ENCODE measurements at places on chromosomes 7 and 10.

GRCh38 chr10:46560952-46561351 is 4.5 kb upstream of the GPRIN2 start:
- DNase-seq = no peak

DNA sequence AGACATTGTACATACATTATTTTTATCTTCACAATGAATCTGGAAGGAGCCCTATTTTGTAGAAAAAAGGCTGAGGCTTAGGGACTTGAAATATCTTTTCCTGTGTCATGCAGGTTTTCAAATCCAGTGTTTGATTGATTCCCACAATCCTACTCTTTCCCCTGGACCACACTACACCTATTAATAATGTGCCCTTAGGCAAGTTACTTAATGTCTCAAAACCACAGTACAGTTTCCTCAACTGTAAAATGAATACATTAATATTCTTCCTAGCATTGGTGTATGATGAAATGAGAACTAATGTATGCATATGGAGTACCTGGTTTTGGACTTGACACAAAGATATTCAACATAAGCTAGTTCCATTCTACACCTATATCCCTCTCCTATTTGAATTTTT is 313.3 kb upstream of the SP8 start:
- DNase-seq = no peak

DNA sequence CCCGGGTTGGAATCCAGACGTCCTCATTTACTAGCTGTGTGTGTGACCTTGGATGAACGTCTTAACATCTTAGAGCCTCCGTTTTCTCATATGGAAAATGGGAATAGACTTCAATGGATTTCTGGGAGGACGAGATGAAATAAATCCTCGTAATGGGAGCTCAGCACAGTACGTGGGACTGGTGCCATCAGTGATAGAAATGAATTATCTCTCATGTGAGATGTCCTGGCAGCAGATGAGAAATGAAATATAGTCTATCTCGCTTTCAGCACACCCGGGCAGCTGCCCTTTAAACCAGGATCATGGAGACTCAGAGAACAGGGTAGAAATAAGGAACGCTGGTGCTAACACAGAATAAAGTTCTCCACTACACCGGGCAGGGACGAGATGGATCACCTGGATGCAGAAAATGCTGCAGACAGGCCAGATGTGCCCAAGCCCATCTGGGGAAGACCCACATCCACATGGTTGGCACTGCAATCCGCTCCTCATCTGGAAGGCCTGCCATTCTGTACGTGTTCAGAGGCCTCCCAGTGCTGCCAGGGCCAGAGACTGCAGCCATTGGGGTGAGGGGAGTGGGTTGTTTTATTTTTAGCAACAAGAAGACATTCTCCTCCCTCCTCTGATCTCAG is 11.1 kb upstream of the EMX2 start:
- no peak for DNase-seq

DNA sequence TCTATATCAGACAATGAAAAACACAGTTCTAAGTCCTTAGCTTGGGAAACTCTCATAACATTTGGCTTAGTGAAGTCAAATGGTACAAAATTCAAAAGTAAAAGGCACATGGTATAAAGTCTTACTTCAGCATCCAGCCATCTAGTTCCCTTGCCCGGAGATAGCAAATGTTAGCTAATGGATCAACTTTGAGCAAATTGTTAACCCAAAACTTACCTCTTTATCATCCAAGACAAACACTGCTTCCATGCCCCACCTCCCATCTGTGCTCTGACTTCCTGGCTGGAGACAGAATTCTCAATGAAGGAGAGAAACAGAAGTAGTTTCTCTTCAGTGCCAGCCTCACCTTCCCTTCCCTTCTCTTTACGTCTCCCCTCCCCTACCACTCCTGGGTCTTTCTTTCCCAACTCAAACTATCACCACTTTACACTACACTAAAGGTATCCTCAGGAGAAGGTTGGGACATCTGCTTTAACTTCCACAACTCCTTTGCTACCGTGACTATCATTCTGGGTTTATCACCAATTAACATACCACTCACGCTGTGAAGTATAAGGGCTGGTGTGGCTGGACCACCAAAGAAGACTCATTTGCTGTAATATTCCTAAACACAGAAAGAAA is 21.2 kb upstream of the ZNRF2 start:
- DNase-seq = no peak

DNA sequence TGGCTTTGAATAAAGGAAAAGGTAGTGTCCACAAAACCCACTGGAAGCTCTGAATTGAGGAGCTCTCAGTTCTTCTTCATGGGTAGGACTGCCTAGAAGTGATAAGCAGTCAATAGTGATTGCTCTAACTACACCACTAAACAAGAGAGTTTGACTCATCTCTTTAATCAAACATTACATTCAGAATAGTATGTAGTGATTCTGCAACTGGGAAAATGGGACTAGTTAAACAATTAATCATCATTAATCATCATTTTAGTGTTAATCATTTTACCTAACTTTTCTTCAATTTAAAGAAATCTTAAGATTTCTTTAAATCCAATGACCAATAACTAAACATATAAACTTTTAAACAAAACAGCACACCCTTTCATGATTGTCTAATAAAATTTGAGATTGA is 484.0 kb upstream of the FZD8 start:
- no peak for DNase-seq

DNA sequence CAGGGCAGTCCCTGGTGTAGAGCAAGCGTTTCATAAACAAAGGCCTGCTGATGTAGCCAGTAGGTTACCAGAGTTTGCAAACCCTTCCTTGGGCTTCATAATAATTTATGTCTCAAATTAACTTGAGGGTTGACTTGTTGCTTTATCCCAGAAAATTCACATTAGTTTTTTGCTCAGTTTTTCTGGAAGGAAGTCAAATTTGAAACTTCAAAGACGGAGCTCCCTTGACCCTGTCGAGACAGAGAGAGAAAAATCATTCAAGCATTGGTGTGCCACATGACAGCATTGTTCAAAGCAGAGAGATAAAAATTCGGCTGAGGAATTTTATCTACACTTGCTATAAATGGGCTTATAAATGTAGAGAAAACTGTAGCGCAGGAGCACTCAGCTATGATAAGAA is 627.7 kb downstream of the TNS3 start:
- no peak for DNase-seq

GRCh38 chr7:42687211-42688055 is 224.4 kb downstream of the C7orf25 start:
- no peak for DNase-seq

- no peak for DNase-seq
Observed at GRCh38 chr10:53072144-53072543, 299.6 kb upstream of the MBL2 start.

DNA sequence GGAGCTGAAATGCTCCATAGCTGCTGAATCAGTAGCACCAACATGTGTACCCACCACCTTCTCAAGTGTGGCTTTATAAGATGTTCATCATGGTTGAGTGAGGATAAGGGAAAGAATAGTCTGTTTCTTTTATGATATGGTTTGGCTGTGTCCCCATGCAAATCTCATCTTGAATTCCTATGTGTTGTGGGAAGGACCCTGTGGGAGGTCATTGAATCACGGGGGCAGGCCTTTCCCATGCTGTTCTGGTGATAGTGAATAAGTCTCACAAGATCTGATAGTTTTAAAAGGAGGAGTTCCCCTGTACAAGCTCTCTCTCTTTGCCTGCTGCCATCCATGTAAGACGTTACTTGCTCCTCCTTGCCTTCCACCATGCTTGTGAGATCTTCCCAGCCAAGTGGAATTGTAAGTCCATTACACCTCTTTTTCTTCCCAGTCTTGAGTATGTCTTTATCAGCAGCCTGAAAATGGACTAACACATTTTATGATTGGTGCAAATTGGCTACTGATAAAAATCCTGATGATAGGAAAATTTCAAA is 799.9 kb downstream of the TNS3 start:
- DNase-seq = no peak

DNA sequence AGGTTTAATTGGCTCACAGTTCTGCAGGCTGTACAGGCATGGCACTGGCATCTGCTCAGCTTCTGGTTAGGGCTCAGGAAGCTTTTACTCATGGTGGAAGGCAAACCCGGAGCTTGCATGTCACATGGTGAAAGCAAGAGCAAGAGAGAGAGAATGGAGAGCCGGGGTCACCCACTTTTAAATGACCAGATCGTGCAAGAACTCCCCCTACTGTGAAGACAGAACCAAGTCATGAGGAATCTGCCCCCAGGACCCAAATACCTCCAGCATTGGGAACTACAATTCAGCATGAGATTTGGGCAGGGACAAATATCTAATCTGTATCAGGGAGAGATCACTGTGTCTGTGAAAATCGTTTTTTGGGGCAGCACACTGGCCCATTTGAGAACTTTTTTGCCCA is 110.0 kb upstream of the MYO3A start:
- no peak for DNase-seq

DNA sequence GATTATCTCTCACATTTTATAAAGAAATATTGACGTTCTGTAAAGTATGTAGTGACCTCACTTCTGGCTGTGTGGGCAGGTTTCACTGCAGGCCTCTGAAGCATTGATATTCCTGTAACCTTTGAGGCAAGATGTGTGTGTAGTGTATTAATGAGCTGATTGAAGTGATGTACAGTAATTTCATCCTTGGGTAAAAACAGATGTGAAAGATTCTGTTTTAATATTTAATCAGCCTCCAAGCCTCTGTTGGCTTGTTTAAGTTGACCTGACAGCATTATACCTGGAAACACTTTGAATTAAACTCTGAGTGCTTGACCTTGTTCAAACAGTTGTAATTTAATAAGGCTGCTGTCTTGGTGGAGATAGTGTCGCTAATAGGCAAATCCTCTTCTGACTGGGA is 74.9 kb downstream of the KAT6B start:
- DNase-seq = peak; percentile 30

DNA sequence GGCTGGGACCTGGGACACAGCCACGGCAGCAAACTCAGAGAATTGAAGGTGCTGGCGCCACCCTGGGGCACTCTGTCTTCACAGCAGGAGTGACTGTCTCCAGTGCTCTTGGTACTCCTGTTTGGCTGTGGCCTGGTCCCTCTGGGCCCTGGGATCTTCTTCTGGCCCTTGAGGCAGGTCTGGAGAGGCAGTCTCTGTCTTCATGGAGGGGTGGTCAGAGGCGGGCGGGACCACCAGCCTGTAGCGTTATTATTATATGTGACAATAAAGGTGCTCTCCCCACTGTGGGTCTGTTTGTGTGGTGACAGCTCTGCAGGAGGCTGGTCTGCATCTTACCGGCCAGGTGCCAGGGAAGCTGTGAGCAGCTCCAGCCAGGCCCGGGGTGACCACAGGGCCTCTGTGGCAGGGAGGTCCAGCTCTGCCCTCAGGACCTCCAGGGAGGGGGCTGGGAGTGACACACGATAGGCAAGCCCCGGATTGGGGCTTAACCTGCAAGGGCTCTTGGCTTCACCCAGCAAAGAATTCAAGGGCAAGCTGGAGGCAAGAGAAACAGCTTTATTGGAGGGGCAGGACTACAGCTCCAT is 70.3 kb downstream of the MYL10 start:
- no peak for DNase-seq

- no peak for DNase-seq
Observed at GRCh38 chr7:81776161-81776560, 6.3 kb upstream of the HGF start.

DNA sequence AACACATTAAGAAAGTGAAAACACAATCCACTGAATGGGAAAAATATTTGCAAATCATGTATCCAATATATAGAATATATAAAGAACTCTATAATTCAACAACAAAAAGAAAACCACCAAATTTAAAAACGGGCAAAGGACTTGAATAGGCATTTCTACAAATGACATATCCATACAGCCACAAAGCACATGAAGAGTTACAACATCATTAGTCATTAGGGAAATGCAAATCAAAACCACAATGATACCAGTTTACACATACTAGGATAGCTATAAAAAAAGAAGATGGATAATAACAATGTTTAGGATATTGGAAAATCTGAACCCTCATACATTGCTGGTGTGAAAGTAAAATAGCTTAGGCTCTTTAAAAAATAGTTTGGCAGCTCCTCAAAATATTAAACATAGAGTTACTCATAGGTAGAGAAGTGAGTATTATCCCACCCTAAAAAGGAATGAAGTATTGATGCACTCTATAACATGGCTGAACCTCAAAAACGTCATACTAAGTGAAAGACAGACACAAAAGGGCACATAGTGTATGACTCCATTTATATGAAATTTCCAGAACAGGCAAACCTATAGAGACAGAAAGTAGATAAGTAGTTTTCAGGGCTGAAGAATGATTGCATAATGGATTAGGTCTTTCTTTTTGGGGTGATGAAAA is 4.5 kb downstream of the ZPBP start:
- no peak for DNase-seq

DNA sequence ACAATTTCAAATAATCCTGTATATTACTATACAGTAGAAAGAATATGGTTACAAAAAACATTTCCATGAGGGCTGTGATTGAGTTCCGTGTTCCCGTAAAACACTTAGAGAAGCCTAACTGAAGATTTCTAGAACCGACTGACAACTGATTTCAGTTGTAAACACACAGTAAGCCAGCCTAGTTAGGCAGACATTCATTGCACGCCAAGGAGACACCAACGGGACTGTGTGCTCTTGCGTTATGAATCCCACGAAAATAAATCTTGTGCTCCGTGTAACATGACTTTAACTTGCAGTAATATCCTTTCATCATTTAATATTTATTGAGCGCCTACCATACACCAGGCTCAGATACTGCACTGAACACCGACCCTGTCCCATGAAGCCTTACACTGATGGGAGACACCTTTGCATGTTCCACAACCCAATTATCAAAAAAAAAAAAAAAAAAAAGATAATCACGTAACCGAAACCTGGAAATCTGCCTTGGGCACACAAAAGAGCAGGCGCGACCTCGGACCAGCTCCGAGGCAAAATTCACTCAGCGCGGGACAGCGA is 420 bp upstream of the KLHL7 start:
- no peak for DNase-seq

GRCh38 chr7:8305625-8306388 is 43.8 kb upstream of the ICA1 start:
- no peak for DNase-seq

DNA sequence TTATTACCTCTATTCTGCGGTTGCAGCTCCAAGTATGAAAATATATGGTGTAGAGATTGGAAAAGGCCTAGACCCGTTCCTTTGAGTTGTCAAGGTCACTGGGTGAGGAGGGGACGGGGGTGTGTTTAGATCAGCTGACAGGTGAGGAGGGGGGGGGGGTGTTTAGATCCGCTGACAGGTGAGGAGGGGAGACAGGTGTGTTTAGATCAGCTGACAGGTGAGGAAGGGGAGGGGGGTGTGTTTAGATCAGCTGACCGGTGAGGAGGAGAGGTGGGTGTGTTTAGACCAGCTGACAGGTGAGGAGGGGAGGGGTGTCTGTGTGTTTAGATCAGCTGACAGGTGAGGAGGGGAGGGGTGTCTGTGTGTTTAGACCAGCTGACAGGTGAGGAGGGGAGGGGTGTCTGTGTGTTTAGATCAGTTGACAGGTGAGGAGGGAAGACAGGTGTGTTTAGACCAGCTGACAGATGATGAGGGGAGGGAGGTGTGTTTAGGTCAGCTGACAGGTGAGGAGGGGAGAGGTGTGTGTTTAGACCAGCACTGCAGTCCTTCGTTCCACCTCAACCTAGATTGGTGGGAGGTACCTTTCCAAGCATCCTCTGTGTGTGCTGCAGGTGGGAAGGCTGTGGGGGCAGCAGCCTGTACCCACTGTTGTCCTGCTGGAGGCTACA is 655.0 kb upstream of the ADARB2 start:
- no peak for DNase-seq
